ENCODE measurements at places on chromosomes 6 and 20.

- DNase-seq, result no peak
These were observed 3.6 kb downstream of the HLA-DMB start for GRCh38 chr6:32937230-32937633.

- peak; percentile 54 for DNase-seq
These were observed 94.0 kb downstream of the CD83 start for GRCh38 chr6:14211562-14211942.

DNA sequence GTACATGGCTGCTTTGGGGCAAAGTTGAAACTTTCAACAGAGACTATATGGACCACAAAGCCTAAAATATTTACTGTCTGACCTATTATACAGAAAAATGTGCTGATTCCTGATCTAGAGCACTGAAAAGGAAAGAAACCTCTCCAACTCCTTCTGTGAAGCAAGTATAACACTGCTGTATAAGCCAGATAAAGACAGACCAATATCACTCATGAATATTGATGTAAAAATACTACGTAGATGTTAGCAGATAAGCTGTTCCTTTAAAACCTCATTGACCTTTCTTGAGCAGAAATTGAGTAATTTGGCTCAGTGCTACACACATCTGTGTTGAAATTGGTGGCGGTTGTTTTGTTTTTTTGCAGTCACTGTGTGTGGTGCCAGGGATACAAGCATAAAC, 69.9 kb upstream of the HDAC2 start:
- no peak for DNase-seq

DNA sequence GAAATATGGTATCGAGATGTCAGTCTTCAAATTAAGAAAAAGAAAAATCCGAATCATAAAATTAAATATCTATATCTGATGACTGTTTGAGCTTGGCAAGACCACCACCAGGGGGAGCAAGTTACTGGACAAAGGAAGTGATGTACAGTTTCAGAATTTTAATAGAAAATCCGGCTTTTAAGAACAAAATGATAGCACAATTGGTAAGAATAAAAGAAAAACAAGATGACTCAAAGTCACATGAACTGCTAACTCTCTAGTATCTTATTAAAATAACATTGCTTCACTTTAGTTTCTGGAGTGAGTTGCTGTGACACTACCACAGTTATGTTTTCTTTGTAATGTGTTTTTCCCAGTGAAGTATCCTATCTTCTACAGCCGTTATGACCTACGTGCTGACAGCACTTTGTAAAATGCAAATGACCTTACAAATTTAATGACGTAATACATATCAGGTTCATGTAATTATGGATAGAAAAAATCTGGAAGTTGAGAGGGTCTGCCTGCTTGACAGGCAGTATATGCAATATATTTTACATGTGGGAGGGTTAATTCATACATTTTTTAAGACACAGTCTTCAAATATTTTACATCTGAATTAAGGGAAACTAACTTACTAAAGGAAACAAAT, 405.3 kb upstream of the HS3ST5 start:
- peak; percentile 46 for DNase-seq

DNA sequence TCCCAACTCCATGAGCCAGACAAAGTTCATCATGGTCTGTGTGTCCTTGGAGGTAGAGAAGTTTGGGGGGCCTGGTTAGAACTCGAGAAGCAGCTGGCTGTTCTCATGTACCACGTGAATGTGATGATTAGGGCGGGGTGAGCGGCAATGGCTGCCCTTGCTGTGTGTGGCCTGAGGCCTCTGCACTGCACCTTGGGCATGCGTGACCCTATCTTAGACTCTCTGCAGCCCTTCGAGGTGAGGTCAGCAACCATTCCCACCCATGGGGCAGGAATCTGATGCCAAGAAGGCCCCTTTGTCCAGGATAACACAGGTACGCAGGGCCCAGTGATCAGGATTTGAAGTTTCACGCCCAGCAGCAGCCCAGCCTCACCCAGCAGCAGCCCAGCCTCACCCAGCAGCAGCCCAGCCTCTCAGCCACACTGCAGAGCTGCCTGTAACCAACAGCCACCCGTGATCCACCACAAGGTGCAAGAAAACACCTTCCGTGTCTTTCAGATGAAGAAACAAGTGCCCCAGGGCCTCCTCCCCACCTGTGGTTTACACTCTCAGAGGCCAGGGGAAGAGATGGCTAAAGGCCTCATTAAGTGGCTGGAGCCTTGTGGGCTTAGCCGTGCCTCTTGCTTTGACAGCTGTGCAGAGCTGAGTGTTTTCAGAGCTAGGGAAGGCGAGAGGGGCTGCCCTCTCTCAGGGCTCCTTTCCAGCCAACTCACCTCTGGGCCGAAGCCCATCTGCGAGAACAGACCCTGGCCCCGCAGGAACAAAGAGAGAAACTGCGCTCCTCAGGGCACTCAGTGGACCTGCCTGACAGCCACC, 195.2 kb upstream of the CDH4 start:
- no peak for DNase-seq

DNA sequence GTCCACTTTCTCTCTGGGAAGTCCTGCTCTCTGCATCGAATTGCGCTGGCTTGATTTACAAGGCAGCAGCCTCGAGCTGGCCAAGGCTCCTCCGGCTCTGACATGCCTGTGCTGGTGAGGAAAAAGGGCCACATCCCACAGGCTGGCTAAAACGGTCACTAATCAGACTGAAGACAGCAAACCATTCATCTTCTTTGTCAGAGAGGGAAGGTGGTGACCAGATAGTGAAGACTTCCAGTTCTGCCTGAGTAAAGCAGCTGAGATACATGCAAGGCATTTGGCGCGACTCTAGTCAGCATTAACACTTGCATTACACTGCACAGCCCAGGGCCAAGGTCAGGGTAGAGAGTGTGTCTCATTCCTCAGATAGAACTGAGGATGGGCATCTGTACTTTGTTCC, 203.2 kb upstream of the MAP3K7 start:
- no peak for DNase-seq

DNA sequence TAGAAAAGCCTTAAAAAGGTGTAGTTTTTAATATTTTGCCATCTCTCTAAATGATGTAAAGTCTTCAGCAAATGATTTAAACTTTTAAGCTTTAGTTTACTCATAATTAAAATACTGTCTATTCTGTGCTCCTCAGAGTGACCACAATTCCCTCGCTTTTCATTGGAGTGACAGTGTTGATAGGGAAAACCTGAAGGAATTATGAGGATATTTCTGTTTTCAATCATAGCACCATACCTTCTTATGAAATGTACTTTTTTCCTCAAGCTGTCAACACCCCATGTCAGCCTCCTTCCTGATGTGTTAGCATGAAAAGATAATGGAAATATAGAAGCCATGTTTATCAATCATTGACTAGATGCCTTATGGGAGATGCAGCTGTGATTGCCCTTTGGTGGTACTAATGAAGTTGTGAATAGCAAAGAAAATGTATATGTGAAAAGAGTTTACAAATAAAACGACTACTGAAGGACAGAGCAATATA, 145.4 kb upstream of the EYS start:
- DNase-seq, result no peak

GRCh38 chr20:37939701-37940560, 37.0 kb downstream of the VSTM2L start:
- no peak for DNase-seq

- DNase-seq, result no peak
These were observed 245.4 kb upstream of the PREP start for GRCh38 chr6:105648276-105648675.

GRCh38 chr20:62489186-62489931, 13.6 kb upstream of the GATA5 start:
- DNase-seq, result peak; percentile 73

- DNase-seq, result no peak
These were observed 466.6 kb upstream of the AGPAT4 start for GRCh38 chr6:161740486-161740885.

DNA sequence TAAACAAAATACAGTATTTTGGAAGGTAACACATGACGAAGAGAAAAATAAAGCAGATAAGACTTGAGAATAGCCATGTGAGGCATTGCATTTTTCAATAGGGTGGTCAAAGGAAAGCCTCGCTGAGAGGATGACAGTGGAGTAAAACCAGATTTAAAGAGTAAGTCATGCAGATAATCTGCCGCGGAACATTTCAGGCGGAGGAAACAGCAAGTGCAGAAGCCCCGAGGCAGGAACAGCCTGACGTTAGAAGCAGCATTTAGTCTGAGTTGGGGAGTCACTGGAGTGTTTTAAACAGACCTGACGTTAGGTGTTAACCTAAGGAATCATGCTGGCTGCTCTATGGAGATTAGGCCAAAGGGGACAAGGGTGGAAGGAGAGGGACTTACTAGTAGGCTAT, 65.0 kb upstream of the VSTM2L start:
- no peak for DNase-seq

DNA sequence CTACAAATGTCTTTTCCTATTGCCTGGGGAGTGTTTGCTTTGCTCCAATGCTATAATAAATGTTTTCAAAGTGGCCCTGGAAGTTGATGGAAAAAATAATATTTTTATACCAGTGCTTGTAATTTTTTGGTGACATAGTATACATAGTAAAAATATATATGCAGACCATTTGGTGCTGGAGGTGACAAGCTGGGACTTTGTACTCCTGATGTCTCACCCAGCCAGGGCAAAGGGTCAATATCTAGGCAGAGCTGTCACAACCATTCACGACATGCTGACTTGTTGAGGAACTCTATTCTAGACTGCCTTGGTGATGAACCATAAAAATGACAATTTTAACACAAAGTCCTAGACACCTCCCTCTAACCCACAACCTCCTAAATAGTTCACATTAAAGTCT, 203.0 kb downstream of the PLCB1 start:
- DNase-seq, result no peak

DNA sequence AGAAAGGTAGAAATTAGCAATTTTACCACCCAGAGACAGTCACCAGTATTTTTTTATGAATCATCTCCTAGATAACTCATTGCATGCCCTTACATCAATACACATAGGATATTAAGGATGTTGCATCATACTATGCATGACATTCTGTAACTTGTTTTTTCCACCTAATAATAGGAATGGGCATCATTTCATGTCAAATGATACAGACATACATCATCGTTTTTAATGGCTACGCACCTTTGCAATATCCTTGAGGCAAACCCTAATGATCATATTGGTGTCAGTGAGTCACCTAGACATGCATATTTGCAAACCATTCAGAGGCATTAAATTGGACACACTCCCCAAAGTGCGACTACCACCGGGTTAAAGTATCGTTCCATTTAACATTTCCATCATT, 309.7 kb upstream of the AGPAT4 start:
- no peak for DNase-seq

DNA sequence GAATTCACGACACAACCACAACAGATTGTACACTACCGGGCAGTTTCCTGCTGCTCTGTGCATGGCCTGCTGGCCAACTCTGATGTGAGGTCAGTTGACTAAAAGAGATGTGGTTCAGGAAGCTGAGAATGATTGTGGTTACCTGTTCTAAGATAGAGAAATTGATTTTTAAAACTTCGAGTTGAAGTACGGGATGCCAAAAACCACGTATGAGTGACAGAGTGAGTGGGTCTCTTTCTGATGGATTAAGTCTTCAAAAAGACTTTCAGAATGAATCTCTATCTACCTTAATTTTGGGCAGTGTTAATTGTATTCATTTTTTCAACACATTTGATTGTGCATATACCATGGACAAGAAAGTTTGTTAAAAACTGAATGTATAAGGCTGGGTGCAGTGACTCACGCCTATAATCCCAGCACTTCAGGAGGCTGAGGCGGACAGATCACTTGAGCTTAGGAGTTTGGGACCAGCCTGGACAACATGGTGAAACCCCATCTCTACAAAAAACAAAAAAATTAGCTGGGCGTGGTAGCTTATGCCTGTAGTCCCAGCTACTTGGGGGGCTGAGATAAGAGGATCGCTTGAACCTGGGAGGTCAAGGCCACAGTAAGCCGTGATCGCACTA, 121.2 kb downstream of the SGK1 start:
- peak; percentile 82 for DNase-seq

- no peak for DNase-seq
These were observed 5.8 kb upstream of the HMGCLL1 start for GRCh38 chr6:55584654-55585354.

DNA sequence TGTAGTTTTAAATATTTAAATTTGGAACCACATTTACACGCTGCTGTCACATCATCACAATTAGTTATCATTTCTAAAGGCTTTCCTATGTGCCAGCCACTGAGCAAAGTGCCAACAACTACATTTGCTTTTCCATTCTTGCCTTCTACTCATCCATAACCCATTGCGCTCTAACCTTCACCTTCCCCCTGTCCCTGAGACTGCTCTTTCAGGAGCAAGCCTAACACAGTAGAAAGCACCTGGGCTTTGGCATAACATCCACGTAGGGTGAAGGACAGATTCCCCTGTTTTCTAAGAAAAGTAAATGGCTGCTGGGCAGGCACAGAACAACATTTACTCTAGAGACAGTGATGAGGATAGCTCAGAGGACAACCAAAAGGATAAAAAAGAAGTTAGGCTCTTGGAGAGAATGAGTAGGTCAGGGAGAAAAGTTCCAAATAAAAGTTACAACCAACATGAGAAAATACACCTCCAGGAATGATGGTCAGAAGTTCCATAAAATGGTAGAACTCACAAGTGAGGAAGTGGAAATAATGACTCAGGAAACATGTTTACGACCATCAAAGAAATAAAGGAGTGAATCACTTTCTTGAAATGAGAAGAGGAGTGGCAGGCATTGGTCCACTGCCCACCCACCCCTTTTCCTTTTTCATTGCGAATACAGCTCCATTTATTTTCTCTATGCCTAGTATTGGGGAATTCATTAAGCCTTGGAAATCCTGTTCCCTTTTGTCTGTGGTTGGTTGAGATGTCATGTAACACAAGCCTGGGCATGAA, 77.2 kb downstream of the PFDN4 start:
- no peak for DNase-seq

- no peak for DNase-seq
These were observed 7.2 kb upstream of the ABHD12 start for GRCh38 chr20:25397821-25398220.

DNA sequence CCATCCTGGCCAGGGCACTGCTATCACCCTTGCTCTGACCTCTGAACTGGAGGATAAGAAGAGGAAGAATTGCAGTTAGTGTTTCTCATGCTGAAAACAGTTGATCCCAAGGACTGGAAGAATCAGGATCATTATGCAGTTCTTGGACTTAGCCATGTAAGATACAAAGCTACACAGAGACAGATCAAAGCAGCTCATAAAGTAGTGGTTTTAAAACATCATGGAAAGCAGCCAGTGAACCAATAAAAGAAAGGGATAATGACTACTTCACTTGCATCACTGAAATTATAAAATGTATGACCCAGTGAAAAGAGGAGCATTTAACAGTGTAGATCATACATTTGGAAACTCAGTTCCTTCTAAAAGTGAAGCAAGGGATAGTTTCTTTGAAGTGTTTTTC, 47.7 kb downstream of the DNAH8 start:
- DNase-seq, result no peak

All from hematopoietic multipotent progenitor cell treated with erythropoietin and hydrocortisone succinate and interleukin-3 and kit ligand, for 8 days (in vitro differentiated cells).